ENCODE measurements at places on chromosomes 6 and 20.

- DNase-seq = no peak
These were observed 9.6 kb downstream of the MOXD1 start for GRCh38 chr6:132391391-132392269.

- DNase-seq = no peak
These were observed 131.4 kb upstream of the TRAF3IP2 start for GRCh38 chr6:111737065-111737521.

GRCh38 chr6:1624058-1624850 lies 14.5 kb downstream of the FOXC1 start:
- DNase-seq = no peak

- no peak for DNase-seq
These were observed 3.7 kb upstream of the RNASET2 start for GRCh38 chr6:166959911-166960608.

DNA sequence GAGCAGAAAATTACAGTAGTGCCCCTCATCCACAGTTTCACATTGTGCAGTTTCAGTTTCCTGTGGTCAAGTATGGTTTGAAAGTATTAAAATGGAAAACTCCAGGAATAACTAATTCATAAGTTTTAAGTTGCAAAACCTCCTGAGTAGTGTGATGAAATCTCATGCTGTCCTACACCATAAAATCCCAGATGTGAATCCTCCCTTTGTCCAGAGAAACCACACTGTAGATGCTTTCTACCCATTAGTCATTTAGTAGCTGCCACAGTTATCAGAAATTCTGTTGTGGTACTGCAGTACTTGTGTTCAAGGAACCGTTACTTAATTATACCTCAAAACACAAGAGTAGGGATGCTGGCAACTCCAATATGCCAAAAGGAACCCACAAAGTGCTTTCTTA lies 74.7 kb downstream of the PTCHD4 start:
- no peak for DNase-seq

GRCh38 chr20:18589941-18590674 lies 2.3 kb downstream of the DTD1 start:
- no peak for DNase-seq
